Stimulated activated CD8-positive, alpha-beta memory T cell treated with anti-CD3 and anti-CD28 coated beads, Interleukin-4, amount 100 ng/mL, for 4 hours (primary cell): ENCODE measurements at places on chromosomes 5 and 9.

DNA sequence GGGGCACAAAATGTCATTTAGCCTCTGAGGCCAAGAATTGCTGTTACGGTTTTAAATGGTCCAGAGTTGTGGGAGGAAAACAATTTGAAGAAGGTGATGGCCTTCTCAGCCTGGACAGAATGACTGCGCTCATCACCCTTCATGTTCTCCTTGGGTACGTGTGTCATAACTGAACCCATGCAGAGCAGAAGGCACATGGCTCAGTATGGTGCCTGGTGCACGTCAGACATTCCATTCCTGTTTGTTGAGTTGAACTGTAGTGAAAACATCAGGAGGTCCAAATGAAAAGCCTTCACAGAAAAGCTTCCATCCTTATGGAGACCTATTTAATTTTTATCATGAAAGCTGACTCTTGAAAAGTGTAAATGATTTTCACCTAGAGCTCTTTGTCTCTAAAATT is 133.2 kb downstream of the CFAP90 start:
- DNase-seq, result no peak

- no peak for DNase-seq
Measured at GRCh38 chr9:133396952-133397351, 20.8 kb downstream of the STKLD1 start.

DNA sequence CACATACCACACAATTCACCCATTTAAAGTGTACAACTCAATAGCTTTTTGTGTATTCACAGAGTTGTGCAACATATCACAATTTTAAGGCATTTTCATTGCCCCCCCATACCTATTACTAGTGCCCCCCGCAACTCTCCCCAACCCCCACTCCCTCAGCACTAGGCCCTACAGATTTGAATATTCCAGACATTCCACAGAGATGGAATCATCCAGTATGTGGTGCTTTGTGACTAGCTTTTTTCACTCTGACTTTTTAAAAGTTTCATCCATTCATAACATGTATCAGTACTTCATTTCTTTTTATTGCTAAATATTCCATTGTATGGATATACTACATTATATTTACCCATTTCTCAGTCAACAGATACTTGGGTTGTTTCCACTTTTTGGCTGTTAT is 102.9 kb upstream of the LRRTM2 start:
- DNase-seq, result no peak

DNA sequence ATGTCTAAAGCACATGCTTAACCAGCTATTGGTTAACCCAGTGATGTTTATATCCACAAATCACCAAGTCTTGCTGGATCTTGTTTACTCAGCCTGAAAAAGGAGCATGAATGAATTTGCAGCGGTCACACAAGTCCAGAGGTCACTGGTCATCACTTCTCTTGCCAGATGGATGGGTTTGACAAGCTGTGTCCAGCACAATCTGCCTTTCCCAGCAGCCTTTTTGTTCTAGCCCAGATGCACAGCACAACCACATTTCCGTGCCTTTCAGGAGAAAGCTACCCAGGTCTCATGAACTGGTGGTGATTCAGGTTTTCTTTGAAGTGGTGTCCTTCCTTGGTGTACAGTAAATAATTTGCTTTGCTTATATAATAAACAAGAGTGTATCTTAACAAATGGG is 32.1 kb downstream of the TMEM252 start:
- no peak for DNase-seq

DNA sequence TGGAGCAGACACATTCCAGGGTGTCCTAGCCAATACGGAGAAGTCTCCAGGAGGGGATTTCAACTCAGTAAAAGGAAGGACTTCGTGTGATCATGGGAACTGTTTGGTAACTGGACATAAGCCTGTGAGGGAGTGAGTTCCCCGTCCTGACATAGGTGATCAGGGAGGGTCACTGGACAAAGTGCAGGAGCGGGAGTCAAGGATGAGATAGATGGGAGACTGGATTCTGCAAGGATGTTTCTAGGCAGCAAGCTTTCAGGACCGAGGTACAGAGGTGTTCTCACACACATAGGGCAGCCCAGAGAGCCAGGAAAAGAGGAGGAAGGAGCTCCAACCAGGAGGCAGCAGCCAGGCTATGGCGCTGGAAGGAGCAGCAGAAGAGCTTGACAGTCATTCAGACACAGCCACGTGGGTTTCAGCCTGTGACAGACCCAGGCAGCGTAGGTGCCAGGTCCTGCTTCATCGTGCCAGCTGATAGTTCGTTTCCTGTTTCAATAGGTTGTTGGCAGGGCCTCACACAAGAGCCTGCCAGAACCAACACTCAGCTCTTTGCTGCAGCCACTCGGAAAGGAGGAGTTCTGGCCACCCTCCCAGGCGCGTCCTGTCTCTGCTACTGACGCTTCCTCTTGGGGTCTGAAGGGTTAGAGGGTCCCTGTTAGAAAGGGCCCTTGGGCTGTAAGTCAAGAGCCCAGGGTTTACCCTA is 84.1 kb downstream of the AMBP start:
- no peak for DNase-seq
